Stimulated activated CD8-positive, alpha-beta memory T cell treated with anti-CD3 and anti-CD28 coated beads, Interleukin-2, amount 100 ng/mL, for 1 hour (primary cell): ENCODE measurements at places on chromosomes 7 and 10.

DNA sequence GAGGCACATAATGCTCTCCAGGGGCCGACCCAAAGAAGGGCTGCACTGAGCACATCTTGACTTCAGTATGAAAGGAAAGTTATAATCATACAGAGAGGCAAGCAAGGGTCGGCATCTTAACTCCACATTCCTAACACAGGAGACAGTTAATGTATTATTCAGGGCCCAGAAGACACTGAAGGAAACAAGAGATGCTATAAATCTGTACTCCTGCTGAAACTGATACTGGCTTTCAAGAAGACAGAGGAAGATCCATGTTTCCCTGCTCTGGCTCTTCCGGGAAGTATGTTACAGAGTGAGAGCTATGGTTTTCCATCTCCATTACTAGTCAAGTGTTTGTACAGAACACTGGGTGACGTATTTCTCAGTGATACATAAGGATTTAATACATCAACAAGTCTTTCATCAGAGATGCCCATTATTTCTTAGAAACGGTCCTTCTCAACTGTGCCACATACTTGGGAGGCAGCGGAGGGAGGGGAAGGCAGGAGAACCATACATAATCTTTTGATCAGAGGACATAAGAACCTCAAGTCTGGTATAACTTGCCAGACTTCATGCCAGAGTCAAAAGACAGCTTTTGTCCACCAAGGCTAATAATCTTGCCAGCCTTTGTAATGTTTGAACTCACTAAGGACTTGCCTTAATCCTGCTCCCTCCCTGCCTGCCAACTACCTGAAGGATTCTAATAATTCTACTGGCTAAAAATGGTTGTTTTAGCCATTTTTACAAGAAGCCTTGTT is 58.1 kb downstream of the ENO4 start:
- no peak for DNase-seq

- DNase-seq = no peak
Measured at GRCh38 chr10:34954142-34954541, 136.0 kb downstream of the CUL2 start.

GRCh38 chr10:86972613-86973380 is 4.5 kb downstream of the ADIRF start:
- DNase-seq = no peak

DNA sequence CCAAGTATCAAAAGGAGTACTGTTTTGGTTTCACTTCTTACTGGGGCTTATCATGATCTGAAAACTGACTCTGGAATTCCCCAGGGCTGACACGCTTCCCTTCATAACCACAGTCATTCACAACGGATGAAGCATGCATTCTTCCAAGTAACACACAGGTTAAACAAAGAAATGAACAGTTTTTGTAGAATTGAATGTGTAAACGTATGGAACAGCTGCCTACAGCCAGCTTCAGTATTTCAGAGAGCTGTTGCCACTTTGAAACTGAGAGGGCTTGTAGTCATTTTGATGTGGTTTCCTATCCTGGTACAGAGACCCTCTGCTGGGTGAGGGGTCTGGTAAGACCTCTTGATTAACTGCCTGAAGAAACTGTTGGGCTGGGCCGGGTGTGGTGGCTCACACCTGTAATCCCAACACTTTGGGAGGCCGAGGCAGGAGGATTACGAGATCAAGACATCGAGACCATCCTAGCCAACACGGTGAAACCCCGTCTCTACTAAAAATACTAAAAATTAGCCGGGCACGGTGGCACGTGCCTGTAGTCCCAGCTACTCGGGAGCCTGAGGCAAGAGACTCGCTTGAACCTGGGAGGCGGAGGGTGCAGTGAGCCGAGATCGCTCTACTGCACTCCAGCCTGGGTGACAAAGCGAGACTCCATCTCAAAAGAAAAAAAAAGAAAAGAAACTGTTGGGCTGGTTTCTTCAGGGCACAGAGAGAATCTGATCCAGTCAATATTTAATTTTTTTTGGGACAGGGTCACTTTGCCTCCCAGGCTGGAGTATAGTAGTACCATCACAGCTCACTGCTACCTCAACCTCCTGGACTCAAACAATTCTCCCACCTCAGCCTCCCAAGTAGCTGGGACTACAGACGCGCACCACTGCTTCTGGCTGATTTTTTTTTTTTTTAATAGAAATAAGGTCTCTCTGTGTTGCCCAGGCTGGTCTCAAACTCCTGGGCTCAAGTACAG is 4.7 kb downstream of the NFE2L3 start:
- no peak for DNase-seq

DNA sequence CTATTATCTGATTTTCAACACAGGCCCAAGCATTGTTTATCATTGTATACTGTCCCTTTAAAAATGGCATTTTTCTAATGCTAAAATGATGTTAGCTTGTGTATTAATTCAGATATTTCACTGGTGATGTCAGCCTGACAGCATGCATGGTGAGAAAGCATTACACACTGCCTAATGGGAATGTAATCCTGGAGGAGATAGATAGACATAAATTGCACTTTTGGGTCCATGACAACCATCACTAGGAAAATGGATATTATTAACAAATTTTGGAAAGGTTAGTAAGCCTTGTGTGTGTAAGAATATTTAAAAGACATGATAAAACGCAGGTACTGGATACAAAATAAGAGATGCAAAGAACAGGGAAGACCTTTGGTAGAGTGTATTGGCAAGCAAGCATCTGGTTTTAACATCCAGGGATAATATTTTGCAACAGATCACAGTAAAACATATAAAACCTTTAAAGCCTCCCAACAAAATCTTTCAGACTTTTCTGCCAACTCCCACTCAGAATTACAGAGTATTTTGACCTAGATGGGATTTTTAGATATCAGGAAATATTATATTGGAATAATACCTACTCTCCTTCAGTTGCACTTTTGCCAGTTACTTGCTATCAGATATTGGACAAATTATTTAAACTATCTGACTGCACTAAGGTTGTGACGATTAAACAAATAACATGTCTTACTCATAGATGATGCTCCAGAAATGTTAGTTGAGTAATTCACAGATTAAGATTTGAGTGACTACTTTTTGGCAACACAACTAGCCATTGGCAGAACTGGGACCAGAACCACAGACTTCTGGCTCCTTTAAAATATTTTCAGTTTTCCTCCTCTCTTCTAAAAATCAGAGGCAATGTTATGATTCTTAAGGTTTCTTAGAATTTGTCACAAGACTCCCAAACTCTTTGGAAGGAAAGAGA is 291.6 kb upstream of the SEMA3C start:
- no peak for DNase-seq
